ENCODE measurements at places on chromosomes 4 and X.

DNA sequence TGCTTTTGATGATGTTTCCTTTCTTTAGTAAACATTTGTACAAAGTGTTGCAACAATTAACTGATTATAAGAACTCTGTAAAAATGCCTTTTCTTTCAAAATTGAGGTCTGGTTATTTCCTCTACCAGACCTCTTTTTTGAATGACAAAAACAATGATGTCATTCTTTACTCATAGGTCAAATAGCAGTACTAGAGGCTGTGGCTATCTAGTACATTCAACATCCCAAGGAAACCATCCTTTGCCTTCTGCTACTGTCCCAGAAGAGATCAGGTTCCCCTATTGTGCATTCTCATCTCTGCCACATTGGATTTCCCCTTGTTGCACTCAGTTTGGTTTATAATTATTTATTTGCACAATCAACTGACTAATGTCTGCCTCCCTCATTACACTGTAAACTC, 19.1 kb upstream of the MAD2L1 start:
- peak; percentile 31 for DNase-seq

DNA sequence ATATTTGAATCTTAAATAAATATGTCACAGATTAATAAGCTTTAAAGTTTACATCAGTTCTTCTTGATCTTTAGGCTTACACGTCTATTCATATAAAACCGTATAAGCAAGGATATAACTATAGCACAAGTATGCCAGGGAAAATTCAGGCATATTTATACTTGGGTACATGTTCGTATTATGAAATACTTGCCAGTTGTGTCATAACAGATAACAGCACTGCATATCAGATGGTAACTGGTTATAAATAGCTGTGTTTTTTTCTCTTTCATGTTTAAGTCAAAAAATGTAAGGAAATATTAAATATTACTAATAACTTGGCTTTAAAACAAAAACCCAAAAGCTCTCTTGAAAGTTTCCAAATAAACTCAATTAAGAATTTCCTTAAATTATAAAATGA, 17.5 kb downstream of the BRWD3 start:
- no peak for DNase-seq

DNA sequence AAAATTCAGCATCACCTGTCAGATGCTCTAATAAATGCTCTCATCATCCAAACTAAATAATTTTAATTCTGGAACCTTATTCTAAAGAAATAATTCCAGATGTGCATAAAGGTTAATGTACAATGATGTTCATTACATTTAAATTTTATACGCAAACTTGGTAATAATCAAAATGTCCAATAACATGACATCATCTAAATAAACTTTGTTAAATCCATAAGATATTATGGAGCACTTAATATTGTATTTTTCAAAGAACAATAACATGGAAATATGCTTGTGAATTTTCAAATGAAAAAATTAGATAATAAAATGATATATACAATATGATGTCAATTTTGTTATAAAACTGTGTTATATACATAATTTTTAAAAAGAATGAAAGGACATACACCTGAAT, 92.1 kb upstream of the ZCCHC13 start:
- no peak for DNase-seq

DNA sequence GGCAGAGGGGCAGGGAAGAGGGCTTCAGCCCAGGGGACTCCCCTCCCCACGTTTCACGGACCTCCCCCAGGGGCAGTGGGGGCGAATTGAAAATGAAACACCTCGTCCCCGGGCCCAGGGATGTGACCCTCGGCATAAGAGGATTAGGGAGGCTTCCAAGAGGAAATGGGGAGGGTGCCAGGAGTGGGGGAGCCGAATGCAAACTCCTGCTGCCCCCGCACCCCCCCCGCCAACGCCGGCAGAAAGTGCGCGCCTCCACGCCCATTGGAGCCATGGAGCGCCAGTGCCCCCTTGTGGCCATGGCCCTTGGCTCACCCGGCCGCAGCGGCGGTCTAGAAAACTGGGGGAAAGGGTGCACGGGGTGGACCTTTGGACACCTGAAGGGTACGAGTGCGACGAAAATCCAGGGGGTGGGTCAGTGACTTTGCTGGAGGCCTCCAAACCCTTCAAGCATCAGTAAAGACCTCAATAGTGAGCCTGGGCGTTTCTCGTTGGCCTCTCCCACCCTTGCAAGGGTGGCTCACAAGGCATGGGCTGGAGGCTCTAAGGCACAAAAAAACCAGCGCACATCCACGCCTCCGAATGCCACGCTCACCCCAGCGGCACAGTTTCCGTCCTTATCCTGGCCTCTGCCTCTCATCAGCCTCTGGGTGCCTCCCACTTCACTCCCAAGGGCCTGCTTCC, 120.8 kb upstream of the PJA1 start:
- DNase-seq = peak; percentile 36

DNA sequence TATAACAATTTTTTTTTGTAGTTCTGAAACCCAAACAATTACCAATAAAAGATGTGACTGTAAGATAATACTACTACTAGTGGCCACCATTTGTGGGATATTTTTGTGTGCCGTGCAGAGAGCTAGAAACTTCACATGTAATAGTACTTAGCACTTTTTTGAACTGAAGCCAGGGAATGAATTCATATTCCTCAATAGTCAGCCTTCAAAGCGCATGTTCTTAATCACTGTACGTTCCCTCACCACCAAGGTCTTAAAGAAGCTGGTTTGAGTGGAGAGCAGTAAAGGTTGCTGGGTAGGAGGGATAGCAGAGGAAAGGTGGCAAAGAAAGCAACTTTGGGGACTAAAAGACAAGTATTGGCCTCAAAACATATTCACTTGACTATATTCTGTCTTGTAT, 9.6 kb upstream of the RUFY3 start:
- no peak for DNase-seq

DNA sequence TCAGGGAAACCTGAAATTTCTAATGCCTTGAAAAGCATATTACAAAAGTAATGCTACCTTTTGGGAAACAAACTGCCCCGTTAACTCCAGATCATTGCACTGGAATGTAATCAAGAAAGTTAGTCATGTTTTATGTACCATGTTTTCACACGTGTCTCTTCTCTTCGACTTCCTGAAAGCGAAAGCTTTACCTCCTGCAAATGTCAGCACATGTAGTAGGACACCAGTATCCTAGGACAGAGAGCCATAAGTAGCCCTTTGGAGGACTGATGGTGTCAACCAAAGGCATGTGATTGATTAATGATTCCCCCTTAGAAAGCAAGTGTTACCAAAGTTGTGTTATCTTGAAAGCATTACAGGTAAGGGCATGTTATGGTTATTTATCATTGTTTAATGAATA, 8.8 kb upstream of the MND1 start:
- DNase-seq = peak; percentile 20

GRCh38 chrX:13476384-13476783, 93.0 kb upstream of the EGFL6 start:
- DNase-seq = no peak

GRCh38 chrX:7330971-7331746, 183.2 kb upstream of the PUDP start:
- peak; percentile 88 for DNase-seq

DNA sequence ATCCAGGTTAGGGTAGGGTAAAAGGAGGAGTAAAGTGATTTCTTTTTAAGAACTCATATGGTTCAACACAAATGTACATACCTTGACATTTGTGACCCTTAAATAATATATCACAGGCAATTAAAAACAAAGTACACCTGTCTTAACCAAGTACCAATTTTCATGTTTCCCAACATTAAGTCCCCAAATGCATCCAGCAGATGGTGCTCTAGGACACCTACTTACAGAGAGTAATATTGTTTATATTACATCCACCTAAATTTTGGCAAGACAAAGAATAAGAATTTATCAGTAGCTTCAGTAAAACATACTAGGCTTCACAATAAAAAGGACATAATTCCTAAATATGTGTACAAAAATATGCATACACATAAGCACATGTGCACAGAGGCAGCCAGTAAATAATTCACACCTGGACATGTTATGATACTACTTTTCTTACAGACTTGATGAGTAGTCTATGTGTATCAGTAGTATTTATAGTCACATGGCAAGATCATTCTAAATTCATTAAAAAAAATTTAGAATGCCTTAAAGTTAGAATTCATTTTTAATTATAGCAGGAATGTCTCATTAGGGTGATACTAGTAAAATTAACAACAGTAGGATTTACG, 219.7 kb downstream of the DCLK2 start:
- DNase-seq = peak; percentile 47

DNA sequence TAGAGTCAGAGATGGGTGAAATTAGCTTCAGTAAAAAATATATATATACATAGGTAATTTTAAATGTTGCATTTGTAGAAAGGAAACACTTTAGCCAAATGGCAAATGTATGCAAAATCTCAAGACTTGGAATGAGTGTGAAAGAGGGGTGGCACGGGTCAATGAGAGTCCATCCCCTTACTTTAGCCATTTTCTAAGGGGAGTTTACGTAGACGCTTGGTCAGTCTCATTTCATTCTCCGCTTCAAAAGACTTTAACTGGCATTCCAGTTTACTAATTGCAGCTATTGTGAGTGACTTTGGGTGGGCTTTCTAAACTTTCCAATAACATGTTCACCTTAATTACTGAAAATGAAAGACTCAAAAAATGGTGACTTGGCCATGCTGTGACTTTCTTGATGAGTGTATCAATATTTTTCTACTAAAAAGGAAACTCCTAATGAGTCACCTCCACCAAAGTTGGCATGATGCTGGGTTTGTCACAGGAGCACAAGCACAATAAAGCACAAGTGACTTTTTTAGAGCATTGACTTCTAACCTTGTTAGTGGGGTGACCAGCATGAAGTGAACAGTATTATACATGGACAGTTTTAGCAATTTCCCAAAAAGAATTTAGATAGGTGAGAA, 356.0 kb upstream of the RASGEF1B start:
- DNase-seq = no peak

DNA sequence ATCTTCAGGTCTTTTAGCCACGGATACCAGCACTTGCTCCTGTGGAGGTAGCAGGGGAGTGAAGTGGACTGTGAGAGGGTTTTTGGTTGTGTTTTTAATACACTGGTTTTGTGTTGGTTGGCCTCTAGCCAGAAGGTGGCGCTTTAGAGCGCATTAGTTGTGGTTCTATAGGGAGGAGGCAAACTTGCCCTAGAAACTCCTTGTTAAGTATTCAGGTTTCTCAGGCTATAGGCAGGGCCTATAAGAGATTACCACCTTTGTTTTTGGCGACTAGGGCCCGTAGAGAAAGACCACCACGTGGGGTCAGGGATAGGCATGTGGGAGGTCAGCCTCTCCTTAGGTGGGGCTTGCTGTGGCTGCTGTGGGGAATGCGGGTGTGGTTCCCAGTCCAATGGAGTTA, 221.6 kb upstream of the SPANXN4 start:
- no peak for DNase-seq

DNA sequence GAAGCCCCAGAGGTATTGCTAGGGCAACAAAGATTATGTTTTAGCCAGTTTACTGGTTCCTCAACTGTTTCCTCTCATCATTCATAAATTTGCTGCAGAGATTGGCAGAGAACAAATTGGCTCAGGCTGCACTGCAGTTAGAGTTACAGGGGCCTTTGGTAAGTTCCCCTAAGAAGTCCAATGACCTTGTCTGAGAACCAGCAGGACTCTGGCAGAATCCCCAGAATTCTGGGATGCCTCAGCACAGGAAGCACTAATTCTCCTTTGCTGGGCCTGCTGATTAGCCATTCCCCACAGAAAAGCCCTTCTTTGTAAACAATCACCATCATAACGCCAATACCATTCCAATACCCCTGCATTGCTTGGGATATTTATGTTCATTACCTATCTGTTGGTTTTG, 151.3 kb downstream of the USP46 start:
- no peak for DNase-seq

- no peak for DNase-seq
These were observed 52.3 kb upstream of the PDLIM3 start for GRCh38 chr4:185587427-185588161.

DNA sequence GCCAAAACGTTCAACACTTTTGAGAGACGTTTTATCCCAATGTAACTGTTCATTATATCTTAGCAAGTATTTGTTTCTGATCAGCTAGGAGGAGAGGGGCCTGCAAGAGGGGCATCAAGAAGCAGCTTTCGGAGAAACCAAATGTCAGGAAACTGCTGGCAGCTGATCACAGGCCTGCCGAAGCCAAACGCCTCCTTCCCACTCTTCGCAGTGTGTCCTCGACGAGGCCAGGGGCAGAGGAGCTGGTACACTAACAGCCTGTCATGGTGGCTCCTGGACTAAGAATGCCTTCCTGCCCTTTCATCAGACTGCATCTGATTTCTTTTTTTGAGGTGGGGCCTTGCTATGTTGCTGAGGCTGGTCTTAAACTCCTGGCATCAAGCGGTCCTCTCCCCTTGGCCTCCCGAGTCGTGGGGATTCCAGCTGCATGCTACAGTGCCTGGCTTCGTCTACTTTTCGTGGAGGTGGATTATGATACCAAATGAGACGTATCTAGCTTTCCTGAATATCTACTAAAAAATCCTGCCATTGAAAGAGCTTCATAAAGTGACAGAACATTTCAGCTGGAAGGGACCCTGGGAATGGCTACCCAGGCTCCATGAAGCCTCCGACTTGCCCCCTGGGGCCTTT, 134.8 kb downstream of the AFAP1 start:
- no peak for DNase-seq

DNA sequence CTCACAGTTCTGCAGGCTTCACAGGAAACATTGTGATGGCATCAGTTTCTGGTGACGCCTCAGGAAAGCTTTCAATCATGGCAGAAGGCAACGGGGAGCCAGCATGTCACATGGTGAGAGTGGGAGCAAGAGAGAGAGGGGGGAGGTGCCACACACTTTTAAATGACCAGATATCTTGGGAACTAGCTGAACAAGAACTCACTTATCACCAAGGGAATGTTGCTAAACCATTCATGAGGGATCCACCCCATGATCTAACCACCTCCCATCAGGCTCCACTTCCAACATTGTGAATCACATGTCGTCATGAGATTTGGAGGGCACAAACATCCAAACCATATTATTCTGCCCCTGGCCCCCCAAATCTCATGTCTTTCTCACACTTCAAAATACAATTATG, 43.3 kb upstream of the GPR173 start:
- no peak for DNase-seq

DNA sequence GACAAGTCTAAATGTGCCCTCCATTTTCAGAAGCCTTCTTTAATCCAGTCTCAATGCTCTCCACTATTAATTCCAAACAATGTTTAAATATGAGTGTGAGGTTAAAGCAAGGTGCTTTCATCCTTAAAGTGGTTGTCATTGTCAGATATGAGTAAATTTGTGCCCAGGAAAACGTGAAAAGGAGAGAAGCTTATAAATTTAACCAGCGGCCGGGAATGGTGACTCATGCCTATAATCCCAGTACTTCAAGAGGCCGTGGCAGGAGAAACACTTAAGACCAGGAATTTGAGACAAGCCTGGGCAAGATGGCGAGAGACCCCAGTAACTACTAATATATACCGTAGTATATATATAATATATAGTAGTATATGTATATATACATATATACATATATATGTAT, 270.0 kb downstream of the ARHGAP24 start:
- DNase-seq = peak; percentile 48

GRCh38 chr4:76488455-76488854, 53.4 kb downstream of the SHROOM3 start:
- DNase-seq = no peak

DNA sequence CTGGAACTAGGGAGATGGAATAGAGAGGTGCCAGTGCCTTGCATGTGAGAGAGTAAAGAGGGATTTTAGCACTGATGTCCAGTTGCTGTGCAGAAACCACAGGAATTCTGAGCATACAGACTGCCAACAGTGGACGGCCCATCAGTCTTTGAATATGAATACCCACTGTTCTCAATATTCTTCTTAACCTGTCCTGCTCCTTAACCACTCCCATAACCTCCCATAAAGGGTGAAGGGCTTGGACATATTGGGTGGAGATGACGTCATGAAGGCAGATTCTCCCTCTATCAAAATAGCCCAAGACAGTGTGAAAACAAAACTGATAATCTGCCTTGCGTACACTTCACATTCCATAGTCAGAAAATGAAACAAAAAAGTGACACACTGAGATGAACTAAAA, 1313.7 kb upstream of the PABPC4L start:
- DNase-seq = peak; percentile 18
